Glomerular endothelial cell (primary cell): ENCODE measurements at places on chromosomes 2 and 18.
A peak's percentile ranks its signal among the peaks of the same experiment; 100 is the strongest.

DNA sequence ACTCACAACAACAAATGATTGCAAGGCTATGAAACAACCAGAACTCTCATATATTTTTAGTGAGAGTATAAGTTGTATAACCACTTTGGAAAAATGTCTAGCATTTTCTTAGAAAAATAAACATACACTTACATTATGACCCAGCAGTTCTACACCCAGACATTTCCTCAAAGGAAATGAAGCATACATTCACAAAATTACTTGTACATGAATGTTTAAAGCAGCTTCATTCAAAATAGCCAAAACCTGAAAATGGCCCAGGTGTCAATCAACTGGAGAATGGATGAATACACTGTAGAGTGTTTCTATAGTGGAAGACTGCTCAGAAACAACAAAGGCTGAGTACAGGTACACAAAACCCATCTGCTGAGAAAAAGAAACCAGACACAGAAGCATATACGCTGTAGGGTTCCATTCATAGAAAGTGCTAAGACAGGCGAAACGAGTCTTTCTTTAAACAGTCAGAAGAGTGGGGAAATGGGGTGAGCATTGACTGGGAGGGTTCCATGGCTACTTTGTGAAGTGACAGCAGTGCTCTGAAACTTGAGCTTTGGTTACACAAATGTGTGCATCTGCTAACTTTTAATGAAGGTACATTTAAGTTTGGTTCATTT is 799.0 kb downstream of the DCDC2C start:
- peak; percentile 51 for DNase-seq

GRCh38 chr2:239802185-239802649 is 222.9 kb downstream of the NDUFA10 start:
- DNase-seq, result no peak

- DNase-seq, result peak; percentile 5
Measured at GRCh38 chr2:58762176-58762781, 521.2 kb upstream of the FANCL start.

DNA sequence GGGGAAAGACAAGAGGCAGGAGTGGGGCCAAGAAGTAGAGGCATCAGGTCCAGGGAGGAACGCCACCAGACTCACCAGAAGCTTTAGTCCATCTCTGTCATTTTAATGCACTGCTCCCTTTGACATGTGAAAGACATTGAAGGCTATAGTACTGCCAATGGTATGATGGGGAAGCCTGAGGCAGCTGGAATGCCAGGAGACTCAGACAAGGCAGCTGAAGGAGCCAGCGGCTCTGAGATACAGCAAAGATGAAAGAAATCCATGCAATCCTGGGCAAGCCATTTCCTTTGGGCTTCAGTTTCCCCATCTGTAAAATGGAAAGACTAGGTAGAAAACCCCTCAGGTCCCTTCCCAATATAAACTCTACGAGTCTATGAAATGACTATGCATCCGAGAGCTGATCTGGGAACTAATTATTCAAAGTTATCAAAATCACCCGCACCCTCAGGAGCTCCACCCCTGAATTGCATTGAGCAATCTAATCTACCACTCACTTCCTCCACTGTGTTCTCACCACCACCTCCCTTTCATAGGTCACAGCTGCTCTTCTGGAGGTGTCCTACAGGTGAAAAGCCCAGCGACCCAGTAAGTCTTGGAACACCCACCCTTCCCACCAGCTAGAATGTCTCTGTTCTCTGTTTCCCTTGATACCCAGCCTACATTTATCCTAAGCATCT is 3.1 kb downstream of the CXCR2 start:
- no peak for DNase-seq
